Dermis lymphatic vessel endothelial cell (primary cell): ENCODE measurements at places on chromosomes 3 and 15. TPM values are rescaled to one million over a fixed set of nuclear protein-coding genes. Genes with fewer than 3 reads are reported as not detected.

Gene SLC9C1
- total RNA-seq = 0.11 and 0.17 TPM in 2 replicates

Gene SIDT1
- total RNA-seq = 0.09 TPM in 1 of 2 replicates, not detected in the other

Gene DPH6
- total RNA-seq = 12.0 and 17.8 TPM in 2 replicates

Gene LCTL
- total RNA-seq = 0.43 TPM in 1 of 2 replicates, not detected in the other

Gene AHSG
- 0.09 TPM in 1 of 2 replicates, not detected in the other for total RNA-seq

Gene REC114
- not detected in 2 replicates for total RNA-seq

Gene SNX1
- 46.8 and 49.5 TPM in 2 replicates for total RNA-seq

Gene GOLGA6L7
- not detected in 2 replicates for total RNA-seq

Gene TNFSF10
- 92.7 and 101 TPM in 2 replicates for total RNA-seq

Gene GABRG3
- not detected in 2 replicates for total RNA-seq

Gene IL17RB
- total RNA-seq = under 0.01 TPM in 1 of 2 replicates, not detected in the other

Gene RGMA
- total RNA-seq = under 0.01 TPM in 1 of 2 replicates, not detected in the other

Gene BLM
- total RNA-seq = 1.4 and 2.4 TPM in 2 replicates

Gene BLOC1S6
- total RNA-seq = 70.3 and 84.8 TPM in 2 replicates

Gene CLDN16
- total RNA-seq = under 0.01 TPM in 1 of 2 replicates, not detected in the other

Gene FES
- 41.3 and 47.0 TPM in 2 replicates for total RNA-seq

Gene PPP1R14D
- total RNA-seq = not detected in 2 replicates

Gene PPARG
- total RNA-seq = 47.9 and 53.1 TPM in 2 replicates

Gene LIPC
- total RNA-seq = 0.33 and 1.1 TPM in 2 replicates

Gene GOLGA6L4
- 1.1 and 1.6 TPM in 2 replicates for total RNA-seq

Gene ZNF774
- 1.2 and 1.4 TPM in 2 replicates for total RNA-seq

Gene HESX1
- total RNA-seq = 0.33 and 0.60 TPM in 2 replicates

Gene RHOV
- under 0.01 TPM in 1 of 2 replicates, not detected in the other for total RNA-seq

Gene SLC22A14
- total RNA-seq = under 0.01 TPM in 2 replicates

Gene MKRN2OS
- total RNA-seq = not detected in 2 replicates

Gene INSYN1
- total RNA-seq = 0.43 and 0.60 TPM in 2 replicates

Gene GPR62
- total RNA-seq = under 0.01 TPM in 2 replicates

Gene GOLGA8T
- 0.09 TPM in 1 of 2 replicates, not detected in the other for total RNA-seq

Gene AGBL1
- total RNA-seq = not detected in 2 replicates

Gene DNAH12
- total RNA-seq = under 0.01 TPM in 2 replicates

Gene TGM4
- total RNA-seq = under 0.01 TPM in 1 of 2 replicates, not detected in the other

Gene KBTBD12
- total RNA-seq = not detected in 2 replicates

Gene FBXW12
- not detected in 2 replicates for total RNA-seq

Gene CTXN2
- total RNA-seq = not detected in 2 replicates

Gene HRG
- not detected in 2 replicates for total RNA-seq

Gene CTXND1
- total RNA-seq = not detected in 2 replicates

Gene ATP2C1
- total RNA-seq = 76.4 and 89.9 TPM in 2 replicates

Gene TMIE
- 0.09 TPM in 1 of 2 replicates, not detected in the other for total RNA-seq

Gene FRMD4B
- total RNA-seq = 47.2 and 67.5 TPM in 2 replicates

Gene TTC21A
- total RNA-seq = 1.3 and 1.4 TPM in 2 replicates

Gene KCNAB1
- under 0.01 TPM in 1 of 2 replicates, not detected in the other for total RNA-seq

Gene DUOXA1
- total RNA-seq = not detected in 2 replicates

Gene BUB1B
- total RNA-seq = 4.6 and 5.1 TPM in 2 replicates

Gene FOXB1
- not detected in 2 replicates for total RNA-seq

Gene DAZL
- total RNA-seq = not detected in 2 replicates
